ENCODE measurements at places on chromosomes 12 and 14.
A peak's percentile ranks its signal among the peaks of the same experiment; 100 is the strongest.

DNA sequence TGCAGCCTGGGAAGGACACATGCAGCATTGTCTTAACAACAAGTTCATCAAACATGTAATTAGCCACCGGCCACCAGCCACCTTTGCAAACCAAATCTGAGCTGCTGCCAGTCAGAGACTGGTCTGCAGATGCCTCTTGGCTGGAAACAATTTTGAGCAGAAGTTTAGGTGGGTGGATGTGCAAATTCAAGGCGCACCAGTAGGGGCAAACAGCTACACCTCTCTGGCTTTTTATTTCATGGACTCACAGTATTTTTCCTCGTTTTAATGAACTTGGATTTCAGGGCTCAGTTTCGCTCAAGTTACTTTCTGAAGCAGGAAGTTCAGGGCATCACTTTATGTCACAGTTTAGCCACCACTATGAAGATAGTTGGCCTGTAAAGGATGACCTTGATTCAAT, 94.3 kb downstream of the OTX2 start:
- DNase-seq: no peak

DNA sequence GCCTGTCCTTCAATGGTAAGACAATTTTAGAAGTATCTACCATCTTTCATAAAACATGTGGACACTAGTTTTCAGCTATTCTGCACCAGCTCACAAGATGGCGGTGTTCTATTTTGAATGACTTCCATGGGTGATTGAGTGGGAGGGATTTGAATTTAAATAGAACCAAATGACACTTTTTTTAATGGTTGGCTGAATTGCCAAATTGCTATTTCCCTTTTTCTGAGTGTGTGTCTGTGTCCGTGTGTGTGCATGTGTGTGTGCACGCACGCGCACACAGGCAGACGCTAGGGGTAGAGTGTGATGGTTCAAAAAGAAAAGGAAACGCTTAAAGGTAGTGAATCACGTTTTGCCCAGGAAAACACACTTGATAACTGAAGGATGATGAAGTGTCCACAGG, 362.6 kb downstream of the DAD1 start:
- no peak for DNase-seq

- no peak for DNase-seq
These were observed 110.4 kb downstream of the BCAT1 start for GRCh38 chr12:24838531-24838950.

DNA sequence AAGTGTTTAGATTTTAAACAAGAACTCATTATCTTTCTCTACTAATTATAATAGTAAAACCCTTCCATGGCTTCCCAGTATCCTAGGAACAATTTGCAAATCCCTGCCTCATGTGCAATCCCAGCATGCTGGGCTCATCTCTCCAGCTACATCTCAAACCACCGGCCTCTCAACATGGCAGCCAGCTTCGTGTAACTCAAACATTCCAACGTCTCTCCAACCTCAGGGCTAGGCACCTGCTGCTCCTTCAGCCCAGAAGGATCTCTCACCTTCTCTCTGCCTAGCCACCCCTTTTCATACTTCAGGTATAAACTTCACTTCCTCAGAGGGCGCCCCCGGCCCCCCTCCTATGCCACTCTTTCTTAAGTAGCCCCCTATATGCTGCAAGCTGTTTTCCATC, 7.2 kb downstream of the SART3 start:
- no peak for DNase-seq

DNA sequence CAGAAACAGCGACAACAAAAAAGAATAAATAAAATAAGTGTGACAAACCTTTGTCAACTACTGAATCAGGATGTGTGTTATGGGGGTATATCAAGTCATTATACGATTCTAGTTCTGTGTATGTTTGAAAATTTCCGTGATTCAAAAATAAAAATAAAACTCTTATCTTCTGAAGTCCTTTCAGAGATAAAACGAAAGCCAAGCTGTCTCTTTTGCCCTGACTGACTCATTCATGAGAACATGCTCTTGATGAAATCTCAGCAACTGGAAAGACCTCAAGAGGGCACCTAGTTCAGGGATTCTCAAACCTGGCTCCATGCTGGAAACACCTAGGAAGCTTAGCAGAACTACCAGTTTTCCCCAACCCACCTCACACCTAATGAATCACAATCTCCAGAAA, 9.2 kb downstream of the FOXN3 start:
- DNase-seq: no peak

GRCh38 chr12:64779354-64779974, 20.3 kb upstream of the GNS start:
- DNase-seq: no peak

GRCh38 chr14:92362781-92363235, 39.8 kb downstream of the SLC24A4 start:
- peak; percentile 81 for DNase-seq

GRCh38 chr14:95217391-95217900, 60.1 kb upstream of the DICER1 start:
- no peak for DNase-seq

GRCh38 chr12:69524755-69525469, 54.7 kb downstream of the FRS2 start:
- no peak for DNase-seq

GRCh38 chr14:51481643-51482042, 170.1 kb upstream of the FRMD6 start:
- DNase-seq: no peak
